ENCODE measurements at places on chromosomes 11 and 22.

DNA sequence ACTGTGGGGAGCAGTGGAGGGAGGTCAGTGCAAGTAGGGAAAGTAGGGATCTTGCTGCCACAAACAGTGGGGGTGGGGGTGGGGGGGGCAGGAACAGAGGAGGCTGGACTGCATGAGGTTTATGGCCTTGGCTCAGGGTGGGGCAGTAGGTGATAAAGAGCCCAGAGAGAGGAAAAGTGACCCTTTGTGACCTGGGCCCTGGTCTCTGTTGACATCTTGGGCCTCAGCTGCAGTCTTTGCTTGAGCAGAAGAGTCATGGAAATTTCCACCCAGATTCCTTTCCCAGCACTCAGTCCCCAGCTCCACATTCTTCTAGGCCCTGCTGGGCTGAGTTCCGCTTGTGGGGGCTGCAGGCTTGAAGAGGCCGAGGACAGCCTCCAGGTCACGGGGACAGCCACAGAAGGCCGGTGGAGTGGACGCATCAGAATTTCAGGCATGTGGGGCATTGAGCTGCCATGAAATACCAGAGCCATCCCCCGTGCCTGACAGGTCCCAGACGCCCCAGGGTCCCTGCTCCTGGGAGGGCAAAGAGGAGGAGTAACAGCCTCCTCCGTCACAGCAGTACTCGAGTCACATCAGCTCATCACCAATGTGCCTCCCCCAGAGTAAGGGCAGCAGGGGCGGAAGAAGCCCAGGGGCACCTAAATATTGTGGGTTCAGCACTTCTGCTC lies 9.7 kb upstream of the MALAT1 start:
- no peak for DNase-seq

GRCh38 chr11:3903207-3903896 lies 47.9 kb downstream of the STIM1 start:
- no peak for DNase-seq

GRCh38 chr22:38258895-38259294 lies 13.9 kb downstream of the TMEM184B start:
- no peak for DNase-seq

DNA sequence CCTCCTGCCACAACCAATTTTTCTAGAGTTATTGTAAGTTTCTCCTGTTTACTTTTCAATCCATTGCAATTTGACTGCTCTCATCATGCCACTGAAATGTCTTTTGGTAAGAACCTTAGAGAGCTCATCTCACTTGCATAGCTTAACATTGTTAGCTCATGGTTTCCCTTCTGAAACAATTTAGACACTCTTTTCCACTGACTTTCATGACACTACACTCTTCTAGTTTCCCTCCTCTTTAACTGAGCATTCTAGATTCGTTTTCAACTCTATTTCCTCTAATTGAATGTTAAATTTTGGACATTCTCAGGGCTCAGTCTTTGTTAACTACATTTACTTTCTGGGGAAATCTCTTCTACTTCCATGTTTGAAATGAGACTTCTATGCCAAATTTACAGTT lies 369.1 kb downstream of the JRKL start:
- DNase-seq, result no peak
